ENCODE measurements at places on chromosomes 2 and 18. TPM values are rescaled to one million over a fixed set of nuclear protein-coding genes. Genes with fewer than 3 reads are reported as not detected.

The RAD51AP2 gene
- 0.10 TPM for total RNA-seq

The PLEKHM3 gene
- 7.9 TPM for total RNA-seq

The TMEM198 gene
- 3.8 TPM for total RNA-seq

The NBEAL1 gene
- 35.9 TPM for total RNA-seq

The TLX2 gene
- not detected for total RNA-seq

The SNED1 gene
- total RNA-seq = 0.48 TPM

The GCG gene
- not detected for total RNA-seq

The DYNAP gene
- not detected for total RNA-seq

The LOXHD1 gene
- not detected for total RNA-seq

Measured in astrocyte (in vitro differentiated cells and primary cell).